ENCODE measurements at places on chromosomes 16 and 17.
A peak's percentile ranks its signal among the peaks of the same experiment; 100 is the strongest.

DNA sequence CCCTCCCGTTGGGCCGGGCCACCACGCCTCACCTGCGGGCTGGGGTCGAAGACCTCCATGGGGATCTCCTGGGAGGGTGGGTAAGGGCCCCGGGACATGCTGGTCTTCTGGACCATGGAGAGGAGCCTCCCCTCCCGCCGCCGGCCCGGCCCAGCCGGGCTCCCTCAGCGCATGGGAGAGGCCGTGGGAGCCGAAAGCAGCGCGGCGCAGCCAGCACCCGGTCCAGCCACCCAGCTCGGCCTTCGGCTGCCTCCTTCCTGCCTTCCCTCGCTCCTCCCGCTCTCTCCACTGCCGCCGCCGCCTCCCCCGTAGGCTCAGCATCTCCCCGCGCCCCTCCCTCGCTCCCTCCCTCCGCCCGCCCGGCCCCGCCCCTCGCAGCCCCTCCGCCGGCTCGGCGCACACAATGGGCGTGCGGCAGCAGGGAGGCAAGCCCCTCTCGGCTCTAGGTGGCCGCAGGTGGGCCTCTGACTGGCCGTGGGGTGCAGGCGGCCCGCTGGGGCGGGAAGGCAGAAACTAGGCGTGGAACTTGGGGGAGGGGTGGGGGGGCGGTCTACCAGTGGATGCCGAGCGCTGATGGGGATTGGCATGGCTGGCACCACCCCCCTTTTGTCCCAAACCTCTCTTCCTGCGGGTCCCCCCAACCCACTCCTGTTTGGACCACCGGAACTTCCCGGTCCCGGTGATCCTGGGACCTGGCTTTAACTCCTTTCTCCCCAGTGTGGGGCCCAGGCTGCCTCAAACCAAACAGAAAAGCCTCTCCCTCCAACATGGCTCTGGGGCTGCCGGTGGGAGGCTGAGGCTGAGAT lies at the start of gene CACNB1:
Gene CACNB1, minus strand, starts transcription at position 290 of the 806 bp plus-strand sequence. Its CDS starts 174 bp downstream, at position 116.
- DNase-seq = peak; percentile 49

DNA sequence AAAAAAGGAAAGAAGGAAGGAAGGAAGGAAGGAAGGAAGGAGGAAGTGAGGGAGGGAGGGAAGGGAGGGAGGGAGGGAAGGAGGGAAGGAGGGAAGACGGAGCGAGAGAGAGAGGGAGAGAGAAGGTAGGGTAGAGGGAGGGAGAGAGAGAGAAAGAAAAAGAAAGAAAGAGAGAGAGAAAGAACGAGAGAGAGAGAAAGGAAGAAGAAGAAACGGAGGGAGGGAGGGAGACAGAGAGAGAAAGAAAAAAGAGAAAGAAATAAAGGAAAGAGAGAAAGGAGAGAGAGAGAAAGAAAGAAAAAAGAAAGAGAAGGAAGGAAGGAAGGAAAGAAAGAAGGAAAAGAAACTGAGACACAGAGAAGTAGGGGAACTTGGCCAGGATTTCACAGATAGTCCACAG lies 8.4 kb upstream of the SLC6A2 start:
- DNase-seq = no peak

GRCh38 chr17:47981462-47981861 lies 10.5 kb downstream of the CDK5RAP3 start:
- DNase-seq = no peak

- DNase-seq = no peak
Measured at GRCh38 chr17:14121952-14122351, 52.6 kb downstream of the COX10 start.

- DNase-seq = no peak
Measured at GRCh38 chr16:66717112-66717675, 20.7 kb upstream of the CMTM4 start.

GRCh38 chr17:83098241-83099085 lies 19.1 kb downstream of the METRNL start:
- DNase-seq = no peak

- DNase-seq = peak; percentile 65
Measured at GRCh38 chr17:76714822-76715495, 4.2 kb upstream of the MXRA7 start.

GRCh38 chr16:73768786-73769203 lies 527.8 kb upstream of the PSMD7 start:
- no peak for DNase-seq

All from activated CD4-positive, alpha-beta T cell treated with anti-CD3 and anti-CD28 coated beads, Interleukin-2, amount 50 U/mL, for 24 hours (primary cell).